EL (cell line): ENCODE measurements at places on chromosomes 16 and 17.

GRCh38 chr16:64292161-64292560 lies 829.7 kb downstream of the CDH11 start:
- DNase-seq, result no peak

GRCh38 chr17:73359987-73360410 lies 48.2 kb upstream of the CDC42EP4 start:
- DNase-seq, result no peak

- no peak for DNase-seq
Measured at GRCh38 chr16:48734220-48734619, 124.2 kb upstream of the N4BP1 start.

GRCh38 chr17:29617125-29617480 lies 5.6 kb downstream of the CORO6 start:
- DNase-seq, result peak; percentile 69

- DNase-seq, result no peak
Measured at GRCh38 chr16:19774024-19774423, 56.0 kb downstream of the IQCK start.

- peak; percentile 57 for DNase-seq
Measured at GRCh38 chr16:22077700-22078313, 14.5 kb upstream of the VWA3A start.

DNA sequence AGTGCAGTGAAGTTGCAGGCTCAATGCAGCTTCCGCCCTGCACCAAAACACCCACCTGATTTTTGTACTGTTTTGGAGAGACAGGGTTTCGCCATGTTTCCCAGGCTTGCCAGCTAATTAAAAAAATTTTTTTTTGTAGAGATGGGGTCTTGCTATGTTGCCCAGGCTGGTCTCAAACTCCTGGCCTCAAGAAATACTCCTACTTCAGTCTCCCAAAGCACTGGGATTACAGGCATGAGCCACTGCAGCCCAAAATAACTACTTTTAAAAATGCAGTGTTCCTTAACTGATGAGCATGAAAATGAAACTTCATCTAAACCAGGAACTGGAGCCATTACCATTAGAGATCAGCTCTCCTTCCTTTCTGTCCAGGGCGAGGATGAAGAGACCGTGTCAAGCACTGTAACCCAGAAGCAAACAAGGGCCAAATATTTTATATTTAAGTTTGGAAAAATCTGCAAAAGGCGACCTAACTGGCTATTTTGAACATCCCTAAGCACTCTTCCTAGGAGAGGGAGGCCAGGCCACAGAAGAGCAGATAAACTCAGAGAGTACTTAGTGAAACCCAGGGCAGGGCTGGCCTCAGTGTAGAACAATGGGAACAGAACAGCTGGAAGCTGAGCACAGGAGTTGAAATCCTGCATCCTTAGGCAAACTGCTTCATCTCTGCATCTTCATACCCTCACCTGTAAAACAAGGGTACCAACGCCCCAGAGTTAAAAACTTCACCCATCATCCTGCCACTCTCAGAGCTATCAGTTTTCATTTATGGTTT lies 24.0 kb downstream of the CREBBP start:
- no peak for DNase-seq
